ENCODE measurements at places on chromosomes 3 and 15.

GRCh38 chr15:35496585-35496984, 49.4 kb downstream of the DPH6 start:
- DNase-seq = no peak

GRCh38 chr3:47299381-47300318, 16.9 kb downstream of the KLHL18 start:
- no peak for DNase-seq

DNA sequence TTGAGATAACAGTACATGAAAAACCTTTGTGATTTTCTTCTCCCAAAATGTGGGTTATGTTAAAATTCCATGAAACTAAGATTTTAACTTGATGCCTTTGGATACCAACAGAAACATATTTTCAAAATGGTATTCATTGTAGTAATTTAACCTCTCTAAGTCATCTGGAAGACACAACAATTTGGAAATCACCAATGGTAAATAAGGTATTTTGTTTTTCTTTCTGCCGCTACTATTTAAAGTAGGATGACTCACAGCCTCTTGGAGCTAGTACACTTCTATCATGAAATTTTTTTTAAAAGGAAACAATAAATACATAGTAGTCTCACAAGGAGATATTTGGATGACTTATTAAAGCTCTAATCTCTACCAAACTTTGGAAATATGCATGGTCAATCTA, 291.6 kb upstream of the VEPH1 start:
- DNase-seq = no peak

- DNase-seq = no peak
These were observed 85.0 kb downstream of the RAB11A start for GRCh38 chr15:65954289-65954741.

DNA sequence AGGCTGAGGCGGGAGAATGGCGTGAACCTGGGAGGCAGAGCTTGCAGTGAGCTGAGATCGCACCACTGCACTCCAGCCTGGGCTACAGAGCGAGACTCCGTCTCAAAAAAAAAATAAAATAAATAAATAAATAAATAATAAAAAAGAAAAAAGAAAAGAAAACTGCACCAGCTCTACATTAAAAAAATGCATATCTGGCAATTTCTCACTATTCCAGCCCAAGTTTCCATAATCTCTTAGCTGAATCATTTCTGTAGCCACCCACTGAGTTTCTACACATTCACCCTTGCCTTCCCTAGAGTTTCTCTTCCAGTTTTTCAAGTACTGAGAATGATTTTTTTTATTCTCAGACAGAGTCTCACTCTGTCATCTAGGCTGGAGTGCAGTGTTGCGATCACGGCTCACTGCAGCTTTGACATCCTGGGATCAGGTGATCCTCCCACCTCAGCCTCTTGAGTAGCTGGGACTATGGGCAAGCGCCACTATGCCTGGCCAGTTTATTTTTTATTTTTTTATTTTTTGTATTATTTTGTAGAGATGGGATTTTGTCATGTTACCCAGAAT, 24.5 kb upstream of the SLC7A14 start:
- no peak for DNase-seq

DNA sequence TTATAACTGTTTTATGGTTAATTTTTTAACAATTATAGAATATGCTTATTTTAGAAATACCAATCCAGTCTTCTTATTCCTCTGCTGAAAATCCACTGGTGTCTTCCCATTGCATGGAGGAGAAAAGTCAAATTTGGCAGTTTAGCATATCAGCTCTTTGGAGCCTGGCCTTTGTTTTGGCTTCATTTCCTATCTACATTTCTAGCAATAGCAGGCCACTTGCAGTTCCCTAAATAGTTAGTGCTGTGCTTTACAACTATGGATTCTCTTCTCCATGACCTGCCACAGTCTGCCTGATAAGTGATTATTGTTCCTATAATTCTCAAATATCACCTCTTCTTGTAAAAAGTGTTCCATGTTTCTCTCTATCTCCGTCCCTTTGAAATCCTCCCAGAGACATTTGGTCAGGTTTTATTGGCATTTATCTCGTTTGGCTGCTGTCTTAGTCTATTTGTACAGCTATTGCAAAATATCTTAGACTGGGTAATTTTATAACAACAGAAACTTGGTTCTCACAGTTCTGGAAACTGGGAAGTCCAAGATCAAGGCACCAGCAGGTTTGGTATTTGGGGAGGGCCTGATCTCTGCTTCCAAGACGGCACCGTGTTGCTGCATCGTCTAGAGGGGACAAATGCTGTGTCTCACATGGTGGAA, 8.2 kb upstream of the SEC22A start:
- DNase-seq = no peak

DNA sequence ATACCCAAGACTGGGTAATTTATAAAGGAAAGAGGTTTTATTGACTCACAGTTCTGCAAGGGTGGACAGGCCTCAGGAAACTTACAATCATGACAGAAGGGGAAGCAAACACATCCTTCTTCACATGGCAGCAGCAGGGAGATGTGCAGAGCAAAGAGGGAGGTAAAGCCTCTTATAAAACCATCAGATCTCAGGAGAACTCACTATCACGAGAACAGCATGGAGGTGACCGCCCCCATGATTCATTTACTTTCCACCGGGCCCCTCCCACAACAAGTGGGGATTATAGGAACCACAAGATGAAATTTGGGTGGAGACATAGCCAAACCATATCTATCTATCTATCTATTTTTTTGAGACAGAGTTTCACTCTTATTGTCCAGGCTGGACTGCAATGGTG, 5.4 kb downstream of the GDPGP1 start:
- no peak for DNase-seq

- no peak for DNase-seq
These were observed 40.3 kb downstream of the FSTL1 start for GRCh38 chr3:120410541-120410940.

- no peak for DNase-seq
These were observed 6.9 kb upstream of the IL16 start for GRCh38 chr15:81189583-81190283.

DNA sequence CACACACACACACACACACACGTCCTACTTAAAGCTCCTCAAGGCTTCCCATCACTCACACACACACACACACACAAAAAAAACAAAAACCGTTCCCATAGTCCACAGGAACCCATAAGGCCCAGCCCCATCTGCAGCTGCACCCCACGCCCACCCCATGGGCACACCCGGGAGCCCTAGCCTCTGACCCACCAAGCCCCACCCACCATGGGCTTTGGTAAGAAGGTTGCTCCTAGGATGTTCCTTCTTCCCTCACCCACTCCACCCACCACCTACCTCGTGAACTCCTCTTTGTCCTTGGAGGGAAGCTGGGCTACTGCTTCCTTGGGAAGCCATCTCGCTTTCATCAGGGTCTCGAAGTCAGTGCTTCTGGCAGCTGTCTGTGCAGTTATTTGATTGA, 115.1 kb downstream of the TPRA1 start:
- DNase-seq = no peak

DNA sequence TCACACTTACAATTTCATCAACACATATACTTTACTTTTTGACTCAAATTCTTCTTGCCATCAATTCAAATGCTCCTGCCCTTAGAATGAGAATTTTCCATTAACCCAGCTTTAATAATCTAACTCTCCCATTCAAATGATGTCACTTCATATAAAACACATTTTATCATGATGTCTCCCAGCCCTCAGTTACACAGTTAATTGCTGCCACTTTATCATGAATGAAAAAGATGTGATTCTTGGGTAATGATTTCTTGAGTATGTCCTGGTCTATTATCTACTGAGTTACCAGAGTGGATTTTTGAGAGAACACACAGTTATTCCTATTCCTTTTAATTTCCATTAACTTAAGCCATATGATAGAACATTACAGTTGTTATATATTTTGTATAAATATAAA, 7.6 kb downstream of the AGTR1 start:
- no peak for DNase-seq

- DNase-seq = no peak
These were observed 93.1 kb upstream of the PLXND1 start for GRCh38 chr3:129699612-129700011.

DNA sequence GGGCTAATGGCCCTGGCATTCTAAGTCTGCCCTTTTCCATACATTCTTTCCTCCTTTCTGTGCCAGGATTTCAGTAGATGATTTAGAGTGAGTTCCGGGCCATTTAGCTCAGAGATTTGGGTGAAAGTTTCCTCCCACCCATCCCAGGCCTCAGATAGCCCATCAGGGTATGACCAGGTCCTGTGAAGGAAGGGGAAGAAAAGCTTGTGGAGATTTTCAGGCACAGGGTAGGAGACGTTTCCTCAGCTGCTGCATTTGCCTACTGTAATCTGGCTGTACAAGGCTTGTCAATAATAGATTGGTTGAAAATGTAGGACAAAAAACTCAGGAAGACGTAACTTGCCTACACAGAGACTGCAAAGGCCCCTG, 63.2 kb upstream of the BCL6 start:
- no peak for DNase-seq

GRCh38 chr3:62592408-62592807, 219.1 kb upstream of the FEZF2 start:
- DNase-seq = no peak

DNA sequence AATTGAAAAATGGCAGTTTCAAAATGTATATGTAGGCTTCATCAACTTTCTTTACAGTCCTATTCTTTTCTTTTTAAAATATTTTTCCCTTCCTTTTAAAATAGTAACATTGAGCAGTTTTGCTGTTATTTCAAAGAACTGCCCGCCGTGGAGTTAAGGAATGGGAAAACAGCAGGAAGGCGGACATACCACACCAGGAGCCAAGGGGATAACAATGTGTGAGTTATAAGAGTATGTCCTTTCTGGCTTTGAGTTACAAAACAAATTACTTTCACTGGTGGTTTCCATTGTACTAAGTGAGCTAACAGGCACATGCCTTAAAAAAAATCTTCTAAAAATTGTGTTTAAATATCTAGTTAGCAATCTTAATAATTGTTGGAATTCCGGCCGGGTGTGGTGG, 37.4 kb upstream of the FBXL22 start:
- no peak for DNase-seq

DNA sequence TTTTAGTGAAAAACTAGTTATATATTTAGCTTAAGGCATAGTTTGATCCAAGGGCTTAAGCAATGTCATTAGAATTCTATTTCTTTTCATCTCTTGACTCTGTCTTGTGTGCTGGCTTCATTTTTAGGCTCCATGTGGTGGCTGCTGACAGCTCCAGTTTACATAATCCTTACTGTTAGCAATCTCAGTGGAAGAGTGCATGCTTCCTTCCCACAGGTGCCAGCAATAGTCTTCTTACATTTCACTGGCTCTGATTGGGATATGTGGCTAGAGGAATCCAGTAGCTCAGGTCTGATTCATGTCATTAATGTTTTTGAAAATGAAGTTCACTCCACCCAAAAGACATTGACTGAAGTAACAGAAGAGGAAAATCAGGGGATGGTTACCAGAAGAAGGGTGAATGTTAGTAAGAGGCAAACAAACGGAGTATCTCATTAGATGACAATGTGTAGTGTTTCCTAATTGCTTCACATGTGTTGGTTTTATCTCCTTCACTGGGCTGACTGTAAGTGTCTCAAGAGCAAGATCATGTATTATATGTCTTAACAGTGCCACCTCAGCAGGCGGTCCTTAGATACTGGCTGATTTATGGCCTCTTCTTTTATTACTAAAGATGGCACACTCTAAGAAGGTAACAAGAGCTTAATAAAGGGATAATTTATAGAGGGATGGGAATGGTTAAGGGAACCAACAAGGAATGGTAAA, 25.6 kb upstream of the TCF12 start:
- no peak for DNase-seq

GRCh38 chr15:39497759-39498565, 82.9 kb upstream of the THBS1 start:
- DNase-seq = no peak

DNA sequence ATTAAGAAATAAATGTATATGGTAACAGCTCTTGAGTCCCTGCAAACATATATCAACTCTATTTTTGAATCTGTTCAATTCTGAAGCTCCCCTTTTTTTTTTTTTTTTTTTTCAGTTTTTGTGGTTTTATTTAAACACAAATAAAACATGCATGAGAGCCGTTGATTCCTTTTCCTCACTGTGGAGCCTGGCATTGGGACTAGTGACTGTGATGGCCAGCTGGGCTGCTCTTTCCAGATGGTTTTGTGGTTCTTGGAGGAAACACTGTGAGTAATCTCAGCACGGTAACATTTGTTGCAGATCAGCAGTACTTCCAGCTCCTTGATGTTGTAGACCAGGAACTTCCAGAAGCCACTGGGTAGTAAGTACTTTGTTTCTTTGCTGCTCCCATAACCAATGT, 15.9 kb downstream of the EMC7 start:
- no peak for DNase-seq

DNA sequence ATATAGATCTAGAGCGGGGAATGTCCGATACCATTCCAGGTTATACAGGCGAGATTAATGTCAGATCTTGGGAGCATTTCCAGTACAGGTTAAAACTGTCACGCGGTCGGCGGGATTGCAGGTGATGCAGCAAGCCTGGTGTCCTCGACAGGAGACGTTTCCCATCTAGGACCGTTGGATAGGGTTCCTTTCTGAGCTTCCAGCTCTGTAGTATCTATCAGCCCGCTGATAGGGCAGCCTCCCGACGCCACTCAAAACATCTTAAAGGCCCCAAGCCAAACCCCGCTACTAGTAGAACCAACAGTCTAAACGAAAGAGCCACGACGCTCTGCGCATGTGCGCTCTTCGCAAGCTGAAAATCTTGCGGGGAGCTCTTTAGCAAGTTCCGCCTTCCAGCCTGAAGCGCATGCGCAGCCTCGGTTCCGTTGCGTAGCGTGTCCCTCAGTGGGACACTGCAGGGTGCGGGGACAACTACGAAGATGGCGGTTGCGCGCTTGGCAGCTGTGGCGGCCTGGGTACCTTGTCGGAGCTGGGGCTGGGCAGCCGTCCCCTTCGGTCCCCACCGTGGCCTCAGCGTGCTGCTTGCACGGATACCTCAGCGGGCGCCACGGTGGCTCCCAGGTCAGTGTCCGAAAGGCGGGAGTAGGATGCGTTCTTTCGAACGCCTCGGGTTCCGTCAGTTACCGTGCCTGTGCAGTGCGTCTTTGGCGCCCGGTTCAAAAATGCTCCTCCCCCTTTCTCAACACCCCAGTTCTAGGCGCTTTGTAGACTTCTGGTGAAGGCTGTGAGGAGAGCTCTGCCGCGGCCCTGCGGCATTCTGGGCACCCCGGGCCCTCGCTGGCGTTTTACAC, at the start of gene ABHD10:
TSS of gene ABHD10 (plus strand) at position 444 of the 851 bp plus-strand sequence. CDS start at position 480, 36 bp downstream.
- peak; percentile 95 for DNase-seq

DNA sequence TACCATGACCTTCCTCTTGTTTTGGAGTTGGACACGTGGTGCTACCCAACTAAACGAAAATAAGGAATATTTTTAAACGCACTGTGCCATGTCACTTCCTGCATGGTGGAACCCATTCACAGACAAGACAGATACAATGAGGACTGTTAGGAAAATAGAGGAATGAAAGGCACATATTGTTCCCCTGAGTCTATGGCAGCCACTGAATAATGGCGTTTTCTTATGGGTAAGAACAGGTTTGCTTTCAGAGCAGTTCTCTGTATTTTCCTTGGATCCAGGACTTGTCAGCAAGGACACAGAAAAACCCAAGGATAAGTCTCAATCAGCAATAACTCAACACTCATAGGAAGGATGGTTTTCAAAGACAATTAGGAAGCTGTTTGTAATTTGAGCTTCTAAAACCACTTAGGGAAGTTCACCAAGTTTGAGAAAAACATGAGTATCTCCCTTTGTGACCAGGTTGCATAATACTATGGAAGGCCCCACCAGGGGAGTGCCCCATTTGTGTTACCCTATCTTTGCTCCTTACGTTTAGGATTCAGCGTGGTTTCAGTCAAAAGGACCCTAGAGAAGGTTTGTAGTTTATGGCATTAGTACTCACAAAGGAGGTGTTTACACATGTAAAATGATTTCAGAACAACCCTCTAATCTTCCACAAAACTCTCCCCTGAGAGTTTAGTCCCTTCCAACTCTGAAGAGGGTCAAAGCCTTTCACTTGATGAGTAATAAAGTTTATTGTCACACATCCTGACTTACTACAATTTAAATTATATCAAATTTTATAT, 487.2 kb upstream of the ATP11B start:
- no peak for DNase-seq

Measured in effector memory CD8-positive, alpha-beta T cell (primary cell).